HuH-7.5 (cell line): ENCODE measurements at places on chromosomes 12 and 14.

DNA sequence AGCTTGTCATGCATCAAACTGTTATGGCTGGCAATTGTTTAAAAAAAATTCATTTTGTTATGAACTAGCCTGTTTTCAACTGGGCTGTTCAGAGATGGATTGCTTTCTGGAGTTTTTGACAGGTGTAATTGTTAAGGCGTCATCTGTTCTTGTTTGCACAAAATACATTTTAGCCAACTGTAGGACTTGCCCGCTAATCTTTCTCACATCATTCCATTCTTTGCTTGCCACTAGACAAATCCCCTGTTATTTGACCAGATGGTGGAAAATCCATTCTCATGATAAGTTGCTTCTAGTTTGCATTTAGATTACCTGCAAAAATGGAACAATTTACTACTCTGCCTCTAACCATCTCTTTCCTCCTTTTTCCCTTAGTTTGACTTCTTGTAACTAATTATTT lies 114.3 kb downstream of the NPAS3 start:
- DNase-seq: no peak

GRCh38 chr12:53100466-53101151 lies 2.7 kb upstream of the SOAT2 start:
- no peak for DNase-seq

DNA sequence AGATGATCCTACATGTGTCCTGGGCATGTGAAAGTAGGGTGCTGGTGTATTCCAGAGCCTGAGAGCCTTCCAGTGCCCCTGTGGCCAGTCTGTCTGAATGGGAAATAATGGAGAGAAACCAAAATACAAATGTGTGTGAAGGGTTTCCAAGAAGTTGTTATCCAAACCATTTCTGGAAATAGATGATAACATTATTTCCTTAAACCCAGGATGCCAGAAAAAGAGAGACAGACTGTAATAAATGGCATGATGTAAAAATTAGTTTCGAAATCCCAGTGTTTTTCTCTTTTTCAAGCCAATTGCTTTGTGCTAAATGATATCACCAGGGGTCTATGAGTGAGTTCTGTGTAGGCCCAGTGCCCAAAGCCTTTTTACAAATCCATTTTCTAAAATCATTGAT lies 175.3 kb downstream of the PHLDA1 start:
- no peak for DNase-seq

- DNase-seq: no peak
Measured at GRCh38 chr12:107539196-107539939, 146.2 kb upstream of the PWP1 start.

- no peak for DNase-seq
Measured at GRCh38 chr12:128966203-128966810, 113.0 kb downstream of the GLT1D1 start.

DNA sequence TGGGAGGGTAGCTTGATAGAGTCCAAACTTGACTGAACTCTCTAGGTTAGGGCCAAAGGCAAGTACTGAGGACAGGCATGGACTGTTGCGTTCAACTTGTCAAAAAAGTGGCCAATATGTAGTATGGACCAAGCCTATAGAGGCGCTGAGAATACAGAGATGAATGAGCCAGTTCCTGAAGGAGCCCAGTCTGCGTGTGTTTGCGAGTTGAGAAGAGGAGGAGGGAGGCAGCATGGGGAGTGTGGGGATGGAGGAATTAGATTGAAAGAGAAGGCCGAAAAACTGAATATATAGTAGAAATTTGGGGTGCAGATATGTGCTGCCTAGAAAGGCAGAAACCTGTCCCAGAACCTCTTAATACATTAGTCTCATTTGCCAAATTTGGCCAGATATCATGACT lies 412.4 kb downstream of the PCNX1 start:
- DNase-seq: no peak

DNA sequence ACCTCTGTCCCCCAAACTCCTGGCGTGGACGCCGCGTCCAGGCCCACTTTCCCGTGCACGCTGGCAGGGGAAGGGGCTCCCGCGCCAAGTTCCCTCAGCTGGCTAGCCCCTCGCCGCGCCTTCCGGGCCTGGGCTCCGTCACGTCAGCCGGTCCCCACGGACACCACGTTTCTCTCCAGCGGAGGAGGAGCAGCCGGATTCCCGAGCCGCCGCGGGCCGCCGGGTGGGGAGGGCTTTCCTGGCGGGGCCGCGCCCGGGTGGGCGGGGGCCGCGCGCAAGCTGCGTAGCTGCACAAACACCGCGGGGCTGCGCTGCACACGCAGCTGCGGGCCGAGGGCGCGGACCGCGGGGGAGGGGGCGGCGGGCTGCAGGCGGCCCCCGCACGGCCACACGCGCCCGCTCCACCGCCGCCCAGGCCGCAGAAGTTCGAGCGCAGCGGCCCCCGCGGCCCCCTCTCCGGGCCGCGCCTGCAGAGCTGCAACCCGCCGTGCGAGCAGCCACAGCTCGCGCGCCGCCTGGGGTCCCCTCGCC lies 45.1 kb upstream of the PNMA1 start:
- peak; percentile 67 for DNase-seq

DNA sequence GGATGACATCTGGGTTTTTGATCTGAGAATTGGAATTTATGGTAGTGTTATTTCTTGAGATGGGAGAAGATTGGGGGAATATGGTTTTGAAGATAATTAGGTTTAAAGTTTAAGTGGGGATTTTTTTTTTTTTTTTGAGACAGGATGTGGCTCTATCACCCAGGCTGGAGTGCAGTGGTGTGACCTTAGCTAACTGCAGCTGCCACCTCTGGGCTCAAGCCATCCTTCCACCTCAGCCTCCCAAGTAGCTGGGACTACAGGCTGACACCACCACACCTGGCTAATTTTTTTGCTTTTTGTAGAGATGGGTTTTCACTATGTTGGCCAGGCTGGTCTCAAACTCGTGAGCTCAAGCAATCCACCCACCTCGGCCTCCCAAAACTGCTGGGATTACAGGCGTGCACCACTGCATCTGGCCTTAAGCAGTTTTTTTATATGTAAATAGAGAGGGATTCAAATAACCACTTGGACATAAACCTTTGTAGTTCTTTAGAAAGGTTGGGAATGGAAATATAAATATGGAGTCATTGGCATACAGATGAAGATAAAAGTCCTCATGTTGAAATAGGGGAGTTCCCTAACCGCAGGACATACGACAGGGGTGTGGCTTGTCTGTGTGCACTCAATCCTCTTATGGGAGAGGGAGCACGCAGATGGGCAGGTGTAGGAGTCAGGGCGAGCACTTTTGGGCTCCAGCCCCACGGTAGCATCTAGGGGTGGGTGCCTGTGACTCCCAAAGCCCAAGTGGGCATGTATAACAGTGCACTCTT lies 4.7 kb downstream of the LIN52 start:
- no peak for DNase-seq

DNA sequence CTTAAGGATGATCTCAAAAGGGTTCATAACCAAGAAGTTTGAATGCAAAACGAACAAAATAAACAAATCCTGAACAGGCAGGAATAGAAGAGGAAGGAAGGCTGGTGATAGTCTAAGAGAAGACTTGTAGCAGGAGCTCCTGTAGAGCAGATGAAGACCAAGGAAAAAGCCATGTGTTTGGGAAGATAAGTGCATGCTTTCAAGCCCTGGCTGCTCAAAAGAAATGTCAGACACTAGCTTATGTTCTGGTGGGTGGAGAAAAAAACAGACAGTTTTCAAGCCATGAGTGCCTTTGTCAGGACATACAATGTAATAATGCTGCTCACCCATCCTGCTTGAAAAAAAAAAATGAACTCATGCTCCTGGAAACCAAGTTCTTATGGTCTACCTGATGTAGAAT lies 27.4 kb downstream of the TAOK3 start:
- no peak for DNase-seq

DNA sequence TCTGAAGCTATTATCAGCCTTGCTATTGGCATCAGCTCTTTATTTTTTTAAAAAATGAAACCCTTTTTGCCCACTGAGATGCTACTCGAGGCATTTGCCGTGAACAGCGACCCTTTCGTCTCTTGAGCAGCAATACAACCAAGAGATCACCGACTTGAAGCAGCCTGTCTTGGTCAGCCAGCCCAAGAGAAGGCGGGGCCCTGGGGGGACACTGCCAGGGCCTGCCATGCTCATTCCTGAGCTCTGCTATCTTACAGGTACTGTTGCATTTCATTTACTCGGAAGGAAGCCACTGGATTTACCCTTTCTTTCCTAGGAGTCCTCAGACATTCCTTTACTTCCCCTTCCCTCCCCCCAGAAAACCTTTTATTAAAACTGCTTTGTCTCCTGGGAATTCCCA lies 16.7 kb downstream of the PIWIL1 start:
- DNase-seq: no peak

GRCh38 chr14:104514156-104514848 lies 65.3 kb upstream of the C14orf180 start:
- DNase-seq: no peak

DNA sequence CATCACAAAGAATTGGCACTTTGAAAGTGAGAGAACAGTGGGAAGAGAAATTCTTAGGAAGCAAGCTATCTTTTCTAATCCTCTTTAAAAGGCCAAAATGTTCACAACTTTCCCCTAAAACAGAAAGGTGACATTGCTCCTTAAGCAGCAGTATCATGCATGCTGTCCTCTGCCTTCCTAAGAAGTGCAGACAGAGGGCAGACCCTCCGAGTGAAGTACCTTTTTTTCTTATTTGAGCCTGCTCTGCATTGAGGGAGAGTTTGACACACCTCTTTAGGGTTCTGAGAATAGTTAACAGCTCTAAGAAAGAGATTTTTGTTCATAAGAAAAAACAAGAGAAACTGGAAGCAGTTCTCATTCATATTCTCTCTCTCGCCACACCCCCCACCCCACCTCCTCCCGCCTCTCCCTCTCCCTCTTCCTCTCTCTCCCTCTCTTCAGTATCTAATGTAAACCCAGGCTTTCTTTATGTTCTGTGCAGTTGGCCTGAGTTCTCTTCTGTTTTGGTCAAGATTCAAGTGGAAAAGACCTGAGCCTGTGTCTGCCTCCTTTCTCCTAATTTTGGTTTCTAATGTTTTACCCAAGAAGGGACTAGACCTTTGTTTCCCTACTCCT lies 709.1 kb downstream of the DIO2 start:
- no peak for DNase-seq
